Motor neuron (in vitro differentiated cells): ENCODE measurements at places on chromosomes 1 and 21. TPM values are rescaled to one million over a fixed set of nuclear protein-coding genes. Genes with fewer than 3 reads are reported as not detected.

The CFAP45 gene
- total RNA-seq = 30.7 and 31.9 TPM in 2 replicates

The PIGR gene
- total RNA-seq = 0.13 TPM in 1 of 2 replicates, not detected in the other

The TMEM269 gene
- total RNA-seq = 0.36 and 0.77 TPM in 2 replicates

The KLHL17 gene
- 23.8 and 25.1 TPM in 2 replicates for total RNA-seq

The SEC22B gene
- 42.2 and 43.8 TPM in 2 replicates for total RNA-seq

The CA6 gene
- total RNA-seq = not detected in 2 replicates

The MYOG gene
- total RNA-seq = 0.35 TPM in 1 of 2 replicates, not detected in the other

The FAM89A gene
- 28.9 and 41.8 TPM in 2 replicates for total RNA-seq

The ANXA9 gene
- 0.56 and 1.0 TPM in 2 replicates for total RNA-seq

GRCh38 chr1:110877364-110877763 lies 4.4 kb downstream of the CD53 start:
- no peak for ATAC-seq

DNA sequence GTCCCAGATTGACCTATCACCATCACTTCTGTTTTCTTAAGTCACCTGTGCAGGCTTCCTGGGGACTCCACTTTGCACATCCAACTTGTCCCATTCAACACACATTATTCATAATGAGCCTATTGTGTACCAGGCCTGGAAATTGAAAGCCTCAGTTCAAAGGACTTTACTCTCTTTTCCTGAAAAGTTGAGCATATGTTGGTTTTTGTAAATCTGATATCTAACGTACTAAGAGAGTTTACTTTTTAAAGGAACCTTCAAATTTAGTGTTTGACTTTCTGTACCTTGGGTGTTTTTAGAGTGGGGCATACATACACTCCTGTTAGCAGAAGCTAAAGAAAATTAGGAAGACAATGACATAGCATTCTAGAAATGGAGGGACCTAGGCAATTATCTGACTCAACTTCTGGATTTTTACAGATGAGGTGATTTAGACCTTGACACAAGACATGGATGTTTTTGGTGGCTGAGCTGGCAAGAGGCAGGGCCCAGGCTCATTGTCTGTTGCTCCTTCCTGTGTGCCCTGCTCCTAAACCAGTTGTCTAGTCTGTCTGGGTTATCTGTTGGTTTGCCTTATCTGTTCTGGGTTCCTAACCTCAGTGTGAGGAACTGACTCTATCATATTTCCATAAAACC lies 336.5 kb downstream of the RPS6KC1 start:
- no peak for ATAC-seq

DNA sequence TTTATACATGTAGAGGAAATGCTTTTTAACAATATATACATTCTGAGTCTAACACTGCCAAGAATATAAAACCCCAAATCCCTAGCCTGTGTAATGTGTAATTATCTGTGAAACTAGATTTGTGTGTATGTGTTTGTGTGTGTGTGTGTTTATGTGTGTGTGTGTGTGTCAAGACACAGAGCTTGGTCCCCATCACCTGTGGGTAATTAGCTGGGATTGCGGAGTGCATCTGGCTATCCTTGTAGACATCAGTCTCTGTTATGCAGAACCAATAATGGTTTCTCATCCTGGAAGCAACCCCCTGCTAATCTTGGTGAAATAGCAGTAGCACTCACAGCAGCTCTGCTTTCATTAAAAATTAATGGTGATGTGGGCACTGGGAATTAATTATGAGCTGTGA lies 26.3 kb upstream of the ST6GALNAC3 start:
- ATAC-seq = no peak

- ATAC-seq = no peak
Measured at GRCh38 chr1:112320058-112320457, 76.0 kb upstream of the CTTNBP2NL start.

- ATAC-seq = no peak
Measured at GRCh38 chr21:32214654-32215305, 64.1 kb downstream of the MIS18A start.

DNA sequence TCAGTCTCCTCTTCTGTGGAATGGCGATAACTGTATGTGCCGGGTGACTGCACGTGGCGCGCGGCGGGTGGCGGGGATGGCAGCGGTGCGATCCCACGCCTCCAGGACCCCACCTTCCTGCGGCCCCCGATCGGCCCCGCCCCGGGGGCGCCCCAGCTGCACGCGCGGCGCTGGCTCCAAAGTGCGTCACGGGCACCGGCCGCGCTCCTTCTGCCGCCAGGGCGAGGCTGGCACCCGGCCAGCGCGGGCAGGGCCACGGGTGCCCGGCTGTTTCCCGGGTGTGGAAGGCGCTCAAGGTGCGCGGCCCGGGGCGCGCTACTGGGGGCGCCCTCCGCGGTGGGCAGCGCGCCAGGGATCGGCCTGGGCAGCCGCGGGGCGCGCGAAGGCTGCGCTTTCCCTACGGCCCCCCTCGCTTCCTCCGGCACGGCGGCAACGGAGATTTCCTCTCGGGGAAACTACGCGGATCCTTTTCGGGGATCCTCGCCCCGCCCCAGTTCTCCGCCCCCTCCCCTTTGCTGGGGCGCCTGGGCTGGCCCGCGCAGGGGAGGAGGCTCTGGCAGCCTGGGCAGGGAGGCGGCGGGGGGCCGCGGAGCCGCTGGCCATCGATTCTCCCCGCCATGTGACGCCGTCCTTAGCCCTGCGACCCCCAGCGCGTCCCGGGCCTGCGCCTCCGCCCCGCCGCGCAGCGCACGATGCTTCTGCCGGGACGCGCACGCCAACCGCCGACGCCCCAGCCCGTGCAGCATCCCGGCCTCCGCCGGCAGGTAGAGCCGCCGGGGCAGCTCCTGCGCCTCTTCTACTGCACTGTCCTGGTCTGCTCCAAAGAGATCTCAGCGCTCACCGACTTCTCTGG lies at the start of gene EVA1C:
Gene EVA1C (plus strand): TSS at position 545 of the 853 bp plus-strand sequence. CDS start 148 bp downstream, at position 693.
- ATAC-seq = peak; percentile 78

DNA sequence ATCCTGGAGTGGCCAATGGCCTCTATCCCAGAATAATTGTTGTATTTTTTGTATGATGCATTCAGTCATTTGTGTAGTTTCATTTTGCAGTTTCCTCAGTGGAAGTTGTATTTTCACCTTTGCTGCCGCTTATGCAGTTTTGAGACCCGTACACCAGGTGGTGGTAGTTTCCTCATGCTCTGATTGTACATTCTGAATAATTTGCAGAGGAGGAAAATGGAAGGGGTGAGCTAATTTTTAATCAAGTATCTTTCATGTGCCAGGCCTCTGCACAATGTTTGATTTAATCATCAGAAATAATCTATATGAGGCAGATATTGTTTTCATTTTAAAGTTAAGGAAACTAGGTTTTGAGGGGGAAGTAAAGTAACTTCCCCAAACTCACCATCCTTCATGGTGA lies 29.5 kb downstream of the HLX start:
- ATAC-seq = no peak

GRCh38 chr1:108089477-108089876 lies 110.7 kb downstream of the SLC25A24 start:
- no peak for ATAC-seq

DNA sequence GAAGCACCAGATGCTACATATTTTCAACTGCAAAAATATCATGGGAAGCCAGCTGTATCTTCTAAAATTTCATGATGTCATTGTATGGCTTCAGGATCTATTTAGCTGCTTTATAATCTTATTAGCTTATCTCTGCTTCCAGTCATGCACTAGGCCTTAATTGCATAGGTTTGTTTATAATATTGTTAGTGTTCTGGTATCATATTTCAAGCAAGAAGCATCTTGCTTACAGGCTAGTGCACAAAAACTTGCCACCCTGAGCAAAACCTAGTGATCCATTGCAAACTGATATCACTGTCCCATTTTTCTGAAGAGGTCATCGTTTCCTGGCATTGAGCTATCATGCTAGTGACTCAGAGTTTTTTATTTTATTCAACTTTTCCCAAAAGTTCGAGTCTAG lies 15.7 kb upstream of the NRIP1 start:
- ATAC-seq = no peak

DNA sequence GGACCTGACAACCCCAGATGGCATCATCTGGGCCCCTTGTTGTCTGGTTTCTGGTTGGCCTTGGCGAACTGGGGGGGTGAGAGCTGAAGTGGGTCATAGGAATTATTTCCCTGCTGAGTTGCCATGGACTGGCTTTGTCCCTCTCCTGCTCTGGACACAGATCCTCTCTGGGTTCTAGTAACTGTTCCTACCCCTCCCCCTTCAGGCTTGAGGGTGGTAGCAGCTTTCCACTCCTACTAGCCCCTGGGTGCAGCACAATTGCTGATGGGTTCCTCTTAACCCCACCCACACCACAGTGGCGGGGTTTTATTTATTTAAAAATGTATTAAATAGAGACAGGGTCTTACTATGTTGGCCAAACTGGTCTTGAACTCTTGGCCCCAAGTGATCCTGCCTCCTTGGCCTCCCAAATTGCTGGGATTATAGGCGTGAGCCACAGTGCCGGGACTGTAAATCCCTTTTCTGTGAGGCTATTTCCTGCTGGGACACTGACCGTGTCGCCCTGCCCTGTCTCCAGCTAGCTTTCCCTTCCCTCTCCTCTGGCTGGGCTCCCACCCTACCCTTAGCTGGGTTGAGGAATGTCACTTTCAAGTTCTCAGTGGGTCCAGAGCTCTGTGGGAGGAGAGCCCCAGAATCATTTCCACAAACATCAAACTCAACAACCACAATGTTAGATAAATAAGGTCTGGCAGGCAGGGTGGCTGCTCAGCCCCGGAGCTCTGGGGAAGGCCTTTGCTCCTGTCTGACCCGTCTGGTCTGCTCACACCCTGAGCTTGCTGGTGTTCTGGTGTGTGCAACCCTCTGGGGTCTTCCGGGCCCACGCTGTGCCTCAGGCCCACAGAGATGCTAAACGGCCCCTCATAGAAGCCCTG lies 112.7 kb upstream of the WNT4 start:
- ATAC-seq = peak; percentile 27

DNA sequence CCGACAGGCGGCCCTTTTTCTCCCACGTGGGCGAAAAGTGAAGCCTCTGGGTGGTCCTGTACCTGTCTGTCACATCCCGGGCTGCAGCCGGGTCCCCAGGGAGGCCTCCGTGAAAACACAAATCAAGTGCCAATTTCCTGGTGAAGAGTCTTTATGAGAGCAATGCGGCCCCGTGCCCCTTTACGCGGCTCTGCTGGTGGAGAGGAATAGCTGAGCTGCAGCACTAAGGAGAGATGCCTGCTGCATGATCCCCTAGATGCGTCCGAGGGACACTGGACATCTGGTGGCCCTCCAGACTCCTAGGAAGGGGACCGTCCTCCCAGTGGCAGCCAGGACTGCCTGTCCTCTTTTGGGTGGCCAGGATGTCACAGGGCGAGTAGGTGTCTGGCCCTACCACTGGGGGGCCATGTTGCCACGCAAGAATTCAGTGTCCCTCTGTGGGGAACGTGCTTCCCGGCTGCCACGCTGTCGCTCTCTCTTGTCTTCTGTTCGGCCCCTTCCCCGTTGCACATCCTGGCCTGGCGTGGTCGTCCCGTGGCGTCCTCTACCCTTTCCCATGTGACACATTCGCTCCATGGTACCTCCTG lies 38.7 kb downstream of the COL18A1 start:
- ATAC-seq = no peak

DNA sequence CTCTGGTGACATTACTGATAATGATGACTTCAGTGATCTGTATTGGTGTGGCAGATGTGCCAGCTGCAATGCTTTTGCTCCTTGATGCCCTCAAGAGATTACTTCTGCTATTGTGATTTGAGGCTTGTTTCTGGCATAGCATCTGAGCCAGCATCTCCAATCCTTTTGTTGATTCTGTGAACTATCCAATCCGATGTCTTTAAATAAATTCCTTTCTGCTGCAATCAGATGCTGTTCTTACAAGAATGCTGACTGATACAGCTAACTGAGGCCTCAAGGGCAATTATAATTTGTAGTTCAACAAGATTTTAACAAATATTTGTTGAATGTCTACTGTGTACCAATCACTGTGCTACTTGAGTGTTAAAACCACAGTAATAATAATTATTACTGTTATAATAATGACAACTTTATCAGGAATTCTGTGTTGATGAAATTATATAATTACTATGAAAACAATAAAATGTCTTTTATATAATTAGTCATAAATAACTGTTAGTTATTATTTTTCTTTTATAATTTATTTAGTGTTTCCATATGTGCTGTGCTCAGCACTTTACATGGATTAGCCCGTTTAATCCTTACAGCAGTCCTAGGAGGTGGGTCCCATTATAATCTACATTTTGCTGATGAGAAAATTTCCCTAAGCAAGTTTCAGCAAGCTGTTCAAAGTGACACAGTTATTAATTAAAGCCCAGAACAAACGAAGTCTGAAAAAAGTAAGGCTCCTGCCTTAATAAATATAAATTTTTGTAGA lies 308.2 kb downstream of the BRINP3 start:
- peak; percentile 59 for ATAC-seq

DNA sequence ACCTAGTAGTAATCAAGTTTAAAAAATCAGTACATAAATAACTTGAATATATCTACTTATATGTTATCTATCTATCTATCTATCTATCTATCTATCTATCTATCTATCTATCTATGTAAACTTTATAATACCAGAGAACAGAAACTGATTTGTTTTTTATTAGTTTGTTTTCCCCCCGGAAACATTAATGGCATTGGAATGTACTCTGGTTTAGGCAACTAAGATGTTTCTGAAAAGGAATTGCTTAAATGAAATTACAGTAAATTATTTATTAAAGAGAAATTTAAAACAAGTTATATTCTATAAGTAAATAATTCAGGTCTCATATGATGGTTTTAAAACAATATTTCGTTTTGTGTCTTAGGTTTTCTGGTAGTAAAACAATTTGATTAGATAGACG lies 681.0 kb upstream of the ADAMTS5 start:
- no peak for ATAC-seq

DNA sequence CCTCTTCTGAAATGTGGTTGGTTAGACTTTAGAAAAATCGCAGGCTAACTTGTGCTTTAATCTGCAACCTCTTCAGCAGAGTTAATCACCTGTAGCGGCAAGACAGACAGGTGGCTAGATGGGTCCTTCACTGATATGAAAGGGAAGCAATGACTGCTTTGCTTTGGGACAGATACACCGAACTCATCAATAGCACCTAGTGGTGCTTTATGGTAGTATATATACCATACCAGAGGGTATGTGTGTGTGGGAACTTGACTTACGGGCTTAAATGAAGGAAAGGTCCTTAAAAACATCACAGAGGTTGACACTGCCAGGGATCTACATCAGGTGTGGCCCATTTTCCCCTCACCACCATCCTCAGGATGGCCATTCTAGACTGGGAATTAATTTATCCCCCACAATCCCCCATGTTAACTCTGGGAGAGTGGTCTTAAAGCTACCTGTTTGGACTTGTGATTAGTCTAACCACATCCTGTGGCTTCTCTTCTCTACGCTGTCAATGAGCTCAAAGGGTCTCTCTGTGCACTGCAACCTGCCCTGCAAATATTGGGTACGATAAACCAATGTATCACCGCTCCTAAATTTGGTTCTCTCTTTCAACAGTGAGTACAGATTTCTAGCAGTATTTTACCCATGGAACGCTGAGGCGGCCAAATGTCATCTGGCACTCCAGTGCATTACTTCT lies 162.7 kb downstream of the SIPA1L2 start:
- ATAC-seq = no peak

GRCh38 chr1:68291688-68292384 lies 59.5 kb upstream of the WLS start:
- ATAC-seq = no peak

DNA sequence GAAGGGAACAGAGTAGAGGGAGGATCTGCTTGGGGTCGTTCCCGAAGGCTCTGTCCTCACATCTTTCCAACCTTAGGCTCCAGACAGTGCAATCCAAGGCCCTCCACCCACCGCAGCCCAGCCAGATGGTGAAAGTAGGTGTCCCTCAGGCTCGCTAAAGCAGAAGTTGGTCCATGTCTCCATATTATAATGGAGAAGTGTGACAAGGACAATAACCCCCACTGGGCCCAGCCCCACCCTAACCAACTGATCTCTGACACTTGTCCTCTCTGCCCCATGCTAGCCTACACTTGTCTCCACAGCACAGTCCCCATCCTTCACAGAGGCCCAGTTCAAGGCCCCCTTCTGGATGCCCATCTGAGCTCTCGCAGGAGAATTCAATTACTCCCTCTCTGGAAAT lies 48.7 kb downstream of the DMAP1 start:
- ATAC-seq = no peak
